ENCODE measurements at places on chromosomes 2 and 18.

- DNase-seq, result no peak
Observed at GRCh38 chr18:70290482-70291294, 1.8 kb downstream of the SOCS6 start.

GRCh38 chr2:67037655-67038054, 359.5 kb upstream of the ETAA1 start:
- no peak for DNase-seq

DNA sequence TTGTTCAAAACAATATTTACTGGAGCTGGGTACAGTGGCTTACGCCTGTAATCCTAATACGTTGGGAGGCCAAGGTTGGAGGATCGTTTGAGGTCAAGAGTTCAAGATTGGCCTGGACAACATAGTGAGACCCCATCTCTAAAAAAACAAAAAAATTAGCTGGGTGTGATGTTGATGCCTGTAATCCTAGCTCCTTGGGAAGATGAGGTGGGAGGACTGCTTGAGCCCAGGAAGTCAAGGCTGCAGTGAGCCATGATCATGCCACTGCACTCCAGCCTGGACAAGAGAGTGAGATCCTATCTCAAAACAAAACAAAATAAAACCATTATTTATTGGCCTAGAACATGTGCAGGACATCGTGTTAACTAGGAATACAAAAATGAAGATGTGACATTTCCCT, 77.5 kb downstream of the COLEC12 start:
- DNase-seq, result no peak

DNA sequence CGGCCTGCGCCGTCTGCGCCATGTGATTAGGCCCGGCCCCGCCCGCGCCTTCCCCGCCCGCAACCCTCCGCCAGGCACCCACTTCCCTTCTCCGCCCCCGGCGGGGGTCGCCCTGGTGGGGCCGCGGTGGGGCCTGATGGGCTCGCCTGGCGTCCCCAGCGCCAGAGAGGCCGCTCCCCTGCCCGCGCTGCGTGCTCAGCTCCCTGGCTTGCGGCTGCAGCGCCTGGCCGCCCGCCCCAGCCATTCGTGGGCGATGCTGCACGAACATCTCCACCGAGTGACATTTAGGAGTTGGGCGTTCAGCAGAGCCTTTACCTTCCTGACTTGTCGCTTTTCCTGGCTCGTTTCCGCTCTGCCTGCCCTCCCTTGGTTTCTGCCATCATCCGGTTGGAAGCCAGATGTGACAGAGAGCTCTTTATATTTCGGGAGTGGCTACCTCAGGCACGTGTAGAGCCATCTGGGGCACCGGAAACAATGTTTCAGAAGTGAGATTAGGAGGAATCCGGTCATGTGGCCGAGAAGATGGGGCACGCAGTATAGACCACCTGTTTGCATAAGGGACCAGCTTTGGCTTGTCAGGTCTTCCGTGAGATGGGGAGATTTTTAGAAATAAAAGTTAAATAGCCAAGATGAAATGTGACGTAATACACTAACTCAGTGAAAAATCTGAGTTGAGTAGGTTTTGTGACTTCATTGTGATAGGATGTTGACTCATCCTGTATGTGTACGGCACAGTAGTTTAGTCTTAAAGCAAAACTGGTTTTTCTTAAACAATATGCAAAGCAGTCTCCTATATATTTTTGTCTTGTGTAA, 1.2 kb downstream of the GLS start:
- DNase-seq, result peak; percentile 47

GRCh38 chr2:188369365-188369764, 77.7 kb downstream of the GULP1 start:
- DNase-seq, result no peak

All from activated CD4-positive, alpha-beta T cell treated with anti-CD3 and anti-CD28 coated beads for 24 hours (primary cell).